Stimulated activated CD8-positive, alpha-beta memory T cell treated with anti-CD3 and anti-CD28 coated beads, Interleukin-2, amount 100 ng/mL, for 48 hours (primary cell): ENCODE measurements at places on chromosomes 5 and 9.

GRCh38 chr5:172642486-172642885 lies 1.4 kb downstream of the NEURL1B start:
- no peak for DNase-seq

DNA sequence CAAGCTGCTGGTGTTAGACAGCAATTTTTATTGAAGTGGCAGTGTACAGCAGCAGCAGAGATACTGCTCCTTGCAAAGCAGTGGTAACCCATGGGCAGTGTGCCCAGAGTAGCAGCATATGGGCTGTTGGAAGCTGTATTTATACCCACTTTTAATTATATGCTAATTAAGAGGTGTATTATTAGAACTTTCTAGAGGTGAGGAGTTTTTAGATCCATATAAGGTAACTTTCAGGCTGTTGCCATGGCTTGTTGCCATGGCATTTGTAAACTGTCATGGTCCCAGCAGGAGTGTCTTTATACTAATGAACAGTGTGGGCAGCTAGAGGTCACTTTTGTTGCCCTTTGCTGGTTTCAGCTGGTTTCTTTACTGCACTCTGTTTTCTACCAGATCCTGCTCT lies 3.7 kb upstream of the PJA2 start:
- no peak for DNase-seq

DNA sequence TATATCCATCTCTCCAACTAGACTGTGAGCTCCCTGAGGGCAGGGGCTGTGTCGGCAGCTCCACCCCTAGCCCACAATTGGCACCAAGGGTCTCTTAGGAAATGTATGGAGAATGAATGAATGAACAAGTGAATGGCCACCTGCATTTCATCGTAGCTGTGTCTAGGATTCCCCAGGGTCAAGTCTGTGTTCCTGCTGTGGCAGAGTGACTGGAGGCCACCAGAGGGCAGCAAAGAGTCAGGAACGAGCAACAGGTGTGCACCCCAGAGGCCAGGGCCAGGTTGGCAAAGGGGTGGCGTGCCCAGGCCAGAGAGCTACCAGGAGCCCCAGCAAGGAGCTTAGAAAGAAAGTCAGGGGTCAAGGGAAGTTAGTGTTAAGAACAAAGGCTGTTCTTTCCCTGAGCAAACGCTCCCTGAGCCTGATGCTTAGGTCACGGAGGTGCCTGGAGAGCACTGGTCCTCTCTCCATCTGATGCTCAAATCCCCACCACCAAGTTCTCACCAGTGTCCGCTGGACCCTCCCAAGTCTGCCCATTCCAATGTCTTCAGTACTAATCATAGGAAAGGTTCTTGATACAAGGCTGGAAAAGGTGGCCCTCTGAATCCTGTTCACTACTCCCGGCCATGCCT lies 160.7 kb downstream of the PAX5 start:
- DNase-seq, result peak; percentile 57

GRCh38 chr5:144583541-144584449 lies 413.1 kb downstream of the KCTD16 start:
- DNase-seq, result no peak

- no peak for DNase-seq
These were observed 434.7 kb upstream of the ZNF608 start for GRCh38 chr5:125181159-125181558.

DNA sequence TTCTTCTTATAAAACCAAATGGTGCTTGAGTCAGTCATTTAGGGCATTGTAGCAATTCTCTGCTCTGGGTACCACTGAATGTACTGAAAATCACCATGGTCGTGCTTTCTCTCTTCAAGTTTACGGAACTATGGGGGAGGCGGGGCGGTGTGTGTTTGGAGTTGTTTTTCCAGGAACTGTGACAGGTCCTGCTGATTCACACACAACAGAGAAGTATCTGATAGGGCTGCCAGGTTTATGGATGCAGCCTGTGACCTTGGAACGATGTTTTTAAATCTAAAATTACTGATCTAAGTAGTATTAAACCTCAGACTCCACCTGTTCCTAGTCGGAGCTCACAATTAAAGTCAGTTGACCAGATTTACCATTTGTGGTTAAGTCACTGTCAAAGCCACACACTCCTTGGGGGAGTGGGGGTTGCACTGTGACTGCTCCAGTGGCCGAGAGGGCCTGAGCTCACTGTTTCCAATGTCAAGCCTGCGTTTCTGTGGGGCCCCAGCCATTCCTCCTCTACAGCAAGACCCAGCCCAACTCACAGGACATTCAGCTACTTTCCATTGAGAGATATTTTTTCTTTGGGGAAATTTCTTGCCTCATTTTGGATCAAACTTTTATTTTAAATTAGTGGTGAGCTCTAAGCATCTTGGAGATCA lies 44.4 kb downstream of the GADD45G start:
- no peak for DNase-seq

DNA sequence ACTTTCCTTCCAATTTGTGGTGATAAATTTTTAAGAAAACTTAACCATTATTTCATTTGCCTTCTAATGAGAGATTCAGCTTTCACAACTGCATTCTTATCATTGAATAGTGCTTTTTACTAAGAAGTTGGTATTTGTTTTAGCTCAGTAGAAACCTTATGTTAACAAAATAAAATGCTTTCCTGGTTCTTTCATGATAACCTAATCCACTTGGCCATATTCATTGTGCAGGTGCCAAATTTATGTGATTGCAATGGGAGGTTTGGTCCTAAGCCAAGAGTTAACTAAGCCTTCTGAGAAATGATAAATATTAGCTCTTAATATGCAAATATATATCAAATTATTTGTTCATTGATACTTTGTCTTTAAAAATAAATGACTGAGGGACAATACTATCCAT lies 141.1 kb upstream of the TLE4 start:
- no peak for DNase-seq

DNA sequence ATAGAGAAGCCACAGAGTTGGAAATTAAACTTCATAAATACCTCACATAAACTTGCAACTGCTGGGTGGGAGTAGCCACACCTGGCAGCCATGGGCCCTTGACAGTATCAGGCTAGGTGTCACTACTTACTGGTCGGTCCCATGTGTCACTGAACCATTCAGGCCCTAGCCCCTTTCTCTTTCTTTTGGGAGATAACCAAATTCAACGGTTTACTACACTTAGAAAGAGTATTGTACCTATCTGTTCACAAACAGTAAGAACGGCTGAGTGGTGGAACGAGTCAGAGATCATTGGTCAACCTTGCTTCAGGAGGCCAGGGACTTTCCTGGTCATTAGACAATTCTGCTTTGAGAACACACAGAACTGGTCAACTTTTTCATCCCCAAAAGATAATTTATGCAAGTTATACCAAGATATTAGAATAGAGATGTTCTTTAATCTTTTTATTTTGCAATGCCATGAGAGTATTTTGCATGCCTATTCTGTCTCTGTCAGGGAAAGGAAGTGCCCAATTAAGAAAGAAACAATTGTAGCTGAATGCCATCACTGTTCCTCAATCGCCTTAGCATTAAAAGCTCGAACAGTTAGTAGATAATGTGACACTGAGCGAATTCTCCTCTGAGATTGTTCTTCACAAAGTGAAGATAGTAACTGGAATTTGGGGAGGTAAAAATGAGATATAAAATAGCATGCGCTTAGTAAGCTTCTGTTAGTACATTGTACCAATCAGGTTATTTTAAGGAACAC lies 50.9 kb downstream of the GOLPH3 start:
- DNase-seq, result no peak

- DNase-seq, result no peak
These were observed 8.7 kb downstream of the ERAP2 start for GRCh38 chr5:96884995-96885394.

DNA sequence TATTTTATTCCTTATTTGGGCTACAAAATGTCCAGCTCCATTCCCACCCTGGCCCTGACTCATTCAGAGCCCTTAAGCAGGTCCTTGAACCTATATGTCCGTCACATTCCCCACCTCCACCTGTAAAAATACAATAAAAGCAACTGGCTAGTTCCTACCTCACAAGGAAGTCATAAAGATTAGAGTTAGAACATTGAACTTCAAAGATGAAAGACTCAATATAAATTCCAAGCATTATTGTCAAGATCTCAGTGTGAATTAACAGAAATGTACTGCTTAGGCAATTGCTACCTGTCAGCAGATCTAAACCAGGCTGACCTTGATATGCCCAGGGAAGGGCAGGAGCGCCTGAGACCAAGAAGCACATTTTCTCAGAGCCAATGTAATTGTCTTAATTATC lies 221.8 kb downstream of the ENC1 start:
- DNase-seq, result no peak

DNA sequence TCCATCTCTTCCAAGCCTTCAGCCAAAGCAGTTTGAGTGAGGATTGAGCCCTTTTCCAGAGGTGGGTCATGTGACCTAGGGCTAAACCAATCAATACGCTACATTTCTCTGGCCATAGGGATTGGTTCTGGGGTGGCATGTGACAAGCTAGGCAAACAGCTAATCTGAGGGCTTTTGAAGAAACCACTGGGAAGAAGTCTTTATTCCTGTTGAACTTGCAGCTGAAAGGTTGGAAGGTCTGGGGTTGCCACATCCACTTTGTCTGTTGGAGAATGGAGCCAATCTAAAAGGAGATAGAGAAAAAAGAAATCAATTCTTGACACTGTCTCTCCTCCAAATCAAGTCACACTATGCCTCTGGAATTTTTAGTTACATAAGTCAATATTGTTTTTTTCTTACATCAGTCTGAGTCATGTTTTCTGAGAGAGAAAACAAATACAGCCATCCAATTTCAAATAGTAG lies 637.8 kb upstream of the WWC1 start:
- DNase-seq, result no peak

DNA sequence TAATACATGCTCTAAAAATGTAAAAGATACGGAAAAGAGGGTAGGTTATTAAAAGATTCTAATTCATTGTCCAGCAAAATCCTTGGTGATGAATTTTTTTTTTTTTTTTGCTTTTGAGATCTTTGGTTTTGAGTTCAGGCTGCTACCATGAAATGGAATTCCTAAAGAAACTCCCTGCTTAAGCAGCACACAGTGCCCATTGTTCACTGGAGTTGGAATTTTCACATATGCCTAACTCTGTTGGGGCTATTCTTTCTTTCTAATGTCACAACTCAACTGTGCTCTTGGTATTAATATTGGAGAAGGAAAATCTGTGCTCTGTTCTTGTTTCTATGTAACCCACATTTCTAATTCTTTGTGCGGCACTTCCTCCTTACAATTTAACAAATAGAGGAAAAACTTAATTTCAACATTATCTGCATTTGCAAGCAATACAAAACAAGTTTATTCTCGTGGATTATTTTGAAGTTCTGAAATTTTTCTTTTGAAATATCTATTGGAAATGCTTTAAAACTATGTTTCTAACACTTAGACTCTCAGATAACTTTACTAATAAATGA lies 21.6 kb downstream of the MATR3 start:
- no peak for DNase-seq

DNA sequence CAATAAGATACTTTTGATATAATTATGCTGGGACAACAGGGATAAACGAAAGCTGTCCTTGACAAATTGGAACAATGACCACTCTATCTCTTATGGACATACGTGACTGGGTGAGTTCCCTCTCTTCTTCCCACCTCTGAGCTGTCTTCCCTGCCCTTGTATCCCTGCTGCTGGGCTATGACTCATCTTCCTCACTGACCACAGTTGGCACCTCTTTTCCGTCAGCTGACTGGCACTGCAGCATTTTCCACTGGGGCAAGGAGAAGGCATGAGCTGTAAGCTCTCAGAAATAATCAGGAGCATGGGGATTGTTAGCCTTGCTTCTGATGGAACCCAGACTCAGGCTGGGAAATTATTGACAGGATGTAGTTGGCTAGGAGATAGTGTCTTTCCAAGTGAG lies 48.7 kb downstream of the PCSK1 start:
- DNase-seq, result no peak

GRCh38 chr9:120583958-120584369 lies 4.0 kb upstream of the CDK5RAP2 start:
- DNase-seq, result no peak

DNA sequence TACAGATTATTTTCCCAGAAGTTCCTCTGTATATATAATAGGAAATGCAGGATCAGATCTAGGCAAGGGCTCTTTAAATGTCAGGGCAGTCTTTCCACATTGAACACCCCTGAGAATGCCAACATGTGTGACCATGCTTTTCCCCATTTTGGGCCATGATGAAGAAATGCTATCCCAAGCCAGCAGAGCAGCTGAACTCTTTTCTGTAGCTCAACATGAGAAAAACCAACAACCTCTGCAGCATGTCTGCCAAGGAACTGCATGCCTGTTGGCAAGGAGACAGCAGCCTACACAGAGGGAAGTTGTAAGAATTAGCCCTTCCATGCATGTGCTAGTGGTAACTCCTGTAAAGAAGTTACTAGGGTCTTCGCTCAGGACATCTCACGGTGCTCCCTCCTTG lies 9.5 kb upstream of the IFNK start:
- DNase-seq, result no peak

GRCh38 chr9:385818-386398 lies 171.2 kb downstream of the DOCK8 start:
- DNase-seq, result no peak

DNA sequence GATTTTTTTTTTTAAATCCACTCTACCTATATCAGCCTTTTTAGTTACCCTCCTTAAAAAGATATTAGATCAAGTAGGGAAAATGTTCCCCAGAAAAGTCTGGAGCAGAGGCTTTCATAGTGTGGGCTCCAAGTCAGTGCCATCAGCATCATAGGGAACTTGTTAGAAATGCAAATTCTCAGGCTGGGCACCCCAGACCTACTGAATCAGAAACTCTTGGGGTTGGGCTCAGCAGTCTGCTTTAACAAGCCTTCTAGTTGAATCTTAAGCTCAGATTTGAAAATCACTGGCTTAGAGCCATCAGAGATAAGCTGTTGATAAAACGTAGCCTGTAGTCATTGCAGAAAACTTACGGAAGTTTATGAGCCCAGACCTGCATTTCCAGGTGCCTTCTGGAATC lies 140.1 kb downstream of the TMEM38B start:
- no peak for DNase-seq

DNA sequence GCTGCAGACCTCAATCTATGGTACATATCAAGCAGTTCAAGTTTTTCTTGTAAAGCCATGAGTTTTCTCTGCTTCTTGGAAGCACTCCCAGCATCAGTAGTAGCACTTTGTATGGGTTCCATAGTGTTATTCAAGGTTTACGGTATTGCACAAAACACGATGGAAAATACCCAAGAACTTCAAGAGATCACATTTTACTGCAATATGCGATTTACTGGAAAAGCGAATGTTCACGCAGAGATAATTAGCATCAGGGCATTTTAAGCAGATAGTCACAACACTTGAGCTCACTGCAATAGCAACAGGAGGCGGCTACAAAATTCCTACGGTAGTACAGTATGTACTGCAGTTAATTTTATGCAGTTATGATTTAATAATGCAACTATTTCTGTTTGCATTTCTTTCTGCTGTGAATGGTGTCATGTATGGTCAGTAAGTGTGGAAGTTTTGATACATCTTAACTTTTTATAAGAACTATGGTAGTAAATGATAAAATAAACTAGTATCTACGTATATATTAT lies 200.8 kb downstream of the SMARCA2 start:
- DNase-seq, result no peak

DNA sequence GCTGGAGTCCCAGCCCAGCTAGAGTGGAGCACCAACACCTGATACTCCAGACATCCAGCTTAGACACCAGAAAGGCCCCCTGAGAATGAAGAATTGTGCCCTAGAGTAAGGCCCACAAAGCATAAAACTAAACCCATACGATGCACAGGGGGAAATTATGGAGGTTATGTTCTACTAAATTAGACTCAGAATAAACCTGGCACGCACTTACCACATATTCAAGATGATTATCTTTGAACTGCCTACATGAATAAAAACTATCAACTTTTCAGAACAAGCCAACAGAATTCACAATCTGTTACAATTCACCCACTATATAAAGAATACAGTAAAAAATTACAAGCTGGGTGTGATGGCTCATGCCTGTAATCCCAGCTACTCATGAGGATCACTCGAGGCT lies 168.5 kb downstream of the CPLANE1 start:
- DNase-seq, result no peak

- DNase-seq, result no peak
These were observed 2.8 kb upstream of the ADRA1B start for GRCh38 chr5:159913501-159913900.
